ENCODE measurements at places on chromosomes 7 and 10.

DNA sequence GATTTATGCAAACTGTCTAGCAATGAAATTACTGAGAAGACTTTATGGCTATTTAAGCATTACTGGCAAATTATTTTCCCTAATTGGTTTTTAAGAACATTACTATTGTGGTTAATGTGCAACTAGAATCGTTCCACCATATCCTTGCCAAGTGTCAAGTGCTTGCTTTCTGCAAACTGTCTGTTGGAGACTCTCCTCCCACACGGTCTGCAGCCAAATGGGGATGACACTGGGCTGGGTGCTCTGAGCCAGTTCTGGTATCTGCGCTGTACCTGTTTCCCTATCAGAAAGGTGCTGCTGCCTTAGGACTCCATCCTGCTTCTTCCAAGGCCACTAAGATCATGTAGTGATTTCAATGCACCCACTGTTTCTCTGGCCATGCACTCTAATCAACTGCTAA, 110.4 kb downstream of the RAMP3 start:
- no peak for DNase-seq

- DNase-seq, result no peak
Observed at GRCh38 chr10:71265201-71265575, 52.8 kb downstream of the UNC5B start.

- no peak for DNase-seq
Observed at GRCh38 chr10:96400465-96400864, 41.7 kb upstream of the OPALIN start.

DNA sequence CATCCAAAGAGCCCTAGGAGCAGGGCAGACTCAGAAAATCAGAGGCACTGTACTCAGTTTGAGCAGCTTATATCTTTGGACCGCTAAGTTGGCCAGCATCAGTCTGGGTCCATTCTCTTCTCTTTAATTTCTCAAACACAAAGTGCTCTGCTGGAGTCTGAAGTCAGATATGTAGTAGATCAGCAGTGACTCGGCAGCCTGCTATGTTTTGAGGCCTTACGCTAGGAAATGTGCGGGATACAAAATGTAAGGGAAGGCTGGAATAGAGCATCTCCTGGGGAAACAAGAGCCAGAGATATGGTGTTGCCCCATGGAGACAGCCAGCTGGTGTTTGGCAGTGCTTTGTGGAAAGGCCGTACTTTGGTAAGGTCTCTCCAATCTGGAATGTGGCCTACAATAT, 60.6 kb upstream of the VKORC1L1 start:
- DNase-seq, result no peak

DNA sequence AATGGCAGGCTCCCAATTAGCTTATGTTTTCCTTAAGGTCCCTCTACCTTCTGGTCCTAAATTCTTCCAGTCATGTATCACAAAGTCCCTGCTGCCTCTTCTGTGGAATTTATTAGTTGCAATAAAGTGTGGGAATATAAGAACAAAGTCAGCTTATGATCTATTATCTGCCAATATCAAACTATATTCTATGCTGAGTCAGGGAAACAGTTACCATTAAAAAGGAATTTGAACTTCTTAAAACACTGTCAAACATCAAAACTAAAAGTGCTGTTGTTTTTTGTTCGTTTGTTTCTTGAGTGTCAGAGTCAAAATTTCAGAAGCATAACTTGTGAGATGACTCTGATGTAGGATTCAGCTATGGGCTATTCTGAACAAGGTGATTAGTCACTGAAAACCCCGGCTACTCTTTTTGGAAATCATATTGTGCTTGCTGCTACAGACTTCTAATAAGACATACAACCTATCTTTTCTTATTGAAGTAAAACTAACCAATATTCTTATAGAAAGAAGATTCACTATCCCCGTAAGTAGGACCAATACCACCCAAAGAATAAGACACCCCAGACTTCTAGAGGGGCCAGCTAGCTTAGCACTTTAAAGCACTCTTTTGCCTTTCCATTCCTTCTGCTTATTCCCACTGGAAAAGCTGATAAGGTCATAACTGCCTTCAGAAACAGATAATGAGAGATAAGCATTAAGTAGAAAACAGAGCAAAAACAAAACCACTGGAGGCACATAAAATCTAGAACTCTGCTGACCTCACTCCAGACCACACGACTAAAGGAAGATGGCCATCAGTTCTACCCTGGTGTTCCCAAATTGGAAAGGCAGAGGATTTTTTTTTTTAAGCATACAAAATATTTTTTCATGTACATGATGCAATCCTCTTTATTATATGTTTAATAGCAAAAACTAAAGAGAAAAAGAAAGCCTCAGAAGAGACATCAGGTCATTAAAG, 370.6 kb downstream of the PARD3 start:
- no peak for DNase-seq

DNA sequence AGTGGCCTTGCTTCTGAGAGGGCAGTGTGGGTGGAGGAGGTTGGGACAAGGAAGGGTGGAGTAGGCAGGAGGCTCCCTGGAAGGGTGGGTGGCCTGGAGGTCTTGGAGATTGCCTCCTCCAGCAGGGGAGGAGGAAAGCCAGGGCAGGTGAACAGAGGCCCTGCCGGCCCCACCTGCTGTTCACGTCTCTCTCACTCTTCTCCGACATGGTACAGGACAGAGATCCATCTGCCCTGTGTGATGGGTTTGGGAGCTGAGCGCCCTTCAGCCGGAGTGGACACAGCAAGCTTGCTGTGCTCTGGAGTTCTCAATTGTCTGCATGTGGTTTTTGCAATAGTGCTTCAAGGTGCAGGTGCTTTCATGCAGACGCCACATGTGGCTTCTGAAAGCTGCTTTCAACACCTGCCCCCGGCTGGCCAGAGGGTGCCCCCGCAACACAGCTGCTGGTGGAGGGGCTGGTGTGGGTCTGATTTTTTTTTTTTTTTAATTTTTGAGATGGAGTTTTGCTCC, 82.8 kb upstream of the GNA12 start:
- DNase-seq, result no peak

DNA sequence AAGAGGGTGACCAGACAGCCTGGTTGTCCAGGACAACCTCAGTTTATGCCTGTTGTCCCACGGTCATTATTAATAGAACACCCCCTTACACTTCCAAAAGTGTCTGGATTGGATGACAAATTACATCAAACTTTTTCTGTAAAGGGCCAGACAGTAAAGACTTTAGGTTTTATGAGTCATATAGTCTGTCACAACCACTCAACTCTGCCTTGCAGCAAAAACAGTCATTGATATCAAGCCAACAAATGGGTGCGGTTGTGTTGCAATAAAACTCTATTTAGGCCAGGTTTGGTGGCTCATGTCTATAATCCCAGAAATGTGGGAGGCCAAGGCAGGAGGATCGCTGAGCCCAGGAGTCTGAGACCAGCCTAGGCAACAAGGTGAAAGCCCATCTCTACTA, 66.7 kb upstream of the ATP6V0A4 start:
- no peak for DNase-seq

DNA sequence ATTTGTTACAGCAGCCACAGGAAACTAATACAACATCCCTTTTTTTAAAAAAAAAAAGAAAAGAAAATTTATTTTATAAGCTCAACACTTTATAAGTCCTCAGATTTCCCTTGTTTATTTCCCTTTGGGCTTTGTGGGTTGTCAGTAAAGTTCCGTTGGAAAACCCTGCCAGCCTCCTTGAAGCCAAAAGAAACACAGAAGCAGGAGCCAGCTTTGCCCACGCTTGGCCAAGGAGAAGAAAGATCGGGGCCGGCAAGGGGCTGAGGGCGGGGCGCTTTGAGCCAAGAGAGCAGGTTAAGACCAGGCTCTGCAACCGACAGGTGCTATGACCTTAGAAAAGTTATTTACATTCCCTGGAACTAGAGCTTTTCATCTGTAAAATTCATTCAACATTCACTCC, 72.7 kb downstream of the RGS10 start:
- DNase-seq, result no peak

GRCh38 chr10:123906884-123907652, 15.5 kb upstream of the CPXM2 start:
- DNase-seq, result no peak

GRCh38 chr7:6653071-6654003, 16.2 kb downstream of the ZNF316 start:
- no peak for DNase-seq

DNA sequence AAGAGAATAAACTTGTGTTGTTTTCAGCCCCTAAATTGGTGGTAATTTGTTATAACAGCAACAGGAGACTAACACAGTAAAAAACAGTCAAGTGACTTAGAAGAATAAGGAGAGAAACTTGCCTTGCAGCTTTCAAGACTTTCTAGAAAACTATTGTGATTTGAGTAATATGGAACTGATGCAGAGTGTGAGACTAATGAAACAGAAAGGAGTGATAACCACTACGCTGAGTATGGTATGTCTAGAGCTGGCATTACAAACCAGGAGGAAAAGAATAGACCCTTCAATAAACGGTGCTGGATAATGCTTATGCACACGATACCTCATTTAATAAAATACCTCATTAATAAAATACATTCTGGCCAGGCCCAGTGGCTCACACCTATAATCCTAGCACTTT, 99.9 kb downstream of the CREM start:
- no peak for DNase-seq
